Activated CD4-positive, CD25-positive, alpha-beta regulatory T cell treated with anti-CD3 and anti-CD28 coated beads, Interleukin-2, amount 50 U/mL, for 16 hours (primary cell): ENCODE measurements at places on chromosomes 3 and 15.

DNA sequence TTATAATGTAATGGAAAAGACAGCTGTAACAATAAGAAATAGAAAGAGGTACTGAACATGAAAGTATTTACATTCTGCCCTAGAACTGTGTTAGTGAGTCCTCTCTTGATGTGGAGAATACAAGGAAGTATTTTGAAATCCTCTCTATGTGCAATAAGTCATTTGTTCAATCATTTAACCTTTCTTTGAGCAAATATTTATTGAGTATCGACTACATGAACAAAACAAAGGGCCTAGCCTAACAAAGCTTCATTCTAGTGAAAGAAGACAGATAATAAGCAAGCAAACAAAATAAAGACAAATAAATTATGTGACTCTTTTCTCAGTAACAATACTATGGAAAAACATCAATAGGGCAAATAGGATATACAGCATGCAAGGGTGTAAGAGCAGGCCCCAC is 354.9 kb upstream of the ATP11B start:
- no peak for DNase-seq

DNA sequence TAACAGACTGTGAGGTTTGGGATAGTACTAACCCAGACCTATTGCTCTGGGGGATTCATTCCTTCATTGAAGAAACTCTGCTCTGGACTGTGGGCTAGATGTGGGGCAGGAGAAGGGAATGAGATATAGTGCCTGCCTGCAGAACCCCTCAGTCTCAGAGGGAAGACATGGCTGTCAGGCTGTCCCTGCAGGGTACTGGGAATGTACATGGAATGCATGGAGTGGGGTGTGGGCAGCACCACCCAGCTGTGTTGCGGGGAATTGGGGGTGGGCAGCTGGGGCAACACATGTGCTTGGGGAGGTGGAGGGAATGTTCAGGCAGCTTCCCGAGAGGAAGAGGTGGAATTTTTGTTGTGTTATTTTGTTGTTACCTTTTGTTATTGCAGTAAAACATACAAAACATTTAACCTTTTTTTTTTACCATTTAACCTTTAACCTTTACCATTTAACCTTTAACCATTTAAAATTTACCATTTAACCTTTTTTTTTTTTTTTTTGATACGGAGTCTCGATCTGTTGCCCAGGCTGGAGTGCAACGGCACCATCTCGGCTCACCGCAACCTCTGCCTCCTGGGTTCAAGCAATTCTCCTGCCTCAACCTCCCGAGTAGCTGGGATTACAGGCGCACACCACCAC is 7.3 kb downstream of the PAQR5 start:
- DNase-seq = no peak

- DNase-seq = no peak
Measured at GRCh38 chr15:65777053-65777452, 15.0 kb downstream of the DENND4A start.

- no peak for DNase-seq
Measured at GRCh38 chr15:63500265-63501250, 3.8 kb upstream of the USP3 start.

DNA sequence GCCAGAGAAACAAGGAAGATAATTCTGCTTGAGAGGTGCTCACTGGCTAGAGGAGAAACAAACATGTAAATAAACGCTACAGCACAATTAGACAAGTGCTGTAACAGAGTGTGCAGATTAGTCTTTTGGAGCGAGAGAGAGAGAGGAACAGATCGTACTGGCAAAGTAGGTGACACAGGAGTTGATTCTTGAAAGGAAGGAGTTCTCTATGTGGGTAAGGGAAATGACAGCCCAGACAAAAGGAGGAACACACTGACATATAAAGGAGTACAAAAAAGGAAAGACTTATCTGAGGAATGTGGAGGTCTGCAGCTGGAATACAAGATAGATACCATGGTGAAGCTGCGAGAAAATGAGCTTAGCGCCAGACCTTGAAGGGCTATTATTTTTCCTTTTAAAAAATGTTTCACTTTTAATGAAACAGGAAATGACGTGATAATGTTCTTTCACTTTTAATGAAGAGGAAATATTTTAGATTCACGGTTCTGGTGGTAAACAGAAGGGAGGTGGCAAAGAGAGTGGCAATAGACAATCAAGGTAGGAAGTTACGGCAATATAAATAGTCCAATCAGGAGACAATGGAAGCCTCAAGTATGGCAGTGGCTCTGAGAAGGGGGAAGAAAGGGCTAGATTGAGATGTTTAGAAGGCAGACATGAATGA is 202.9 kb downstream of the VPS13C start:
- no peak for DNase-seq

DNA sequence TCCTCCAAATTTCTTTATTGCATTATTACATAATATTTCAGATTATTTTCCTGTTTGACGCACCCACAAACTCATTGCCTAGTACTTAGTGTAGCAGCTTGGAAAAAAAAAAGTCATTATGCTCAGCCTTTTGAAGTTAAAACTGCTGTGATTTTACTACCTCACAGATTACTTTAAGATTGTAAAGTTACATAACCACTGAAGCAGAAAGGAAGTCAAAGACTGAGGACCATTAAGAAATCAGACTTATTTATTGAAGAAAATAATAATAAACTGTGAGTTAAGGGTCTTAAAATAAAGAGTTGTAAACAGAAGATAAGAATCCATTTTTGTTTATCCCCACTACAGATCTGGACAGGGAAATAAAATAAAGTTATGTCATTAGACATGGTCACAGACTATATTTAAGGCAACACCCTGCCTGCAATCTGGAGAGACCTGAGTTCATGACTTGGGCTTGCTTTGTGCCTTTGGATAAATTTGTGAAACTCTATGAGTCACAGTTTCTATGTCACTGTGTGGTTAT is 212.1 kb upstream of the ROBO2 start:
- no peak for DNase-seq

- DNase-seq = no peak
Measured at GRCh38 chr3:72287956-72288355, 503.0 kb upstream of the PROK2 start.

GRCh38 chr15:86735247-86736040 is 655.8 kb downstream of the AGBL1 start:
- DNase-seq = no peak

- DNase-seq = no peak
Measured at GRCh38 chr3:64067506-64068346, 44.4 kb upstream of the PSMD6 start.

- no peak for DNase-seq
Measured at GRCh38 chr3:162015856-162016255, 519.2 kb downstream of the OTOL1 start.

DNA sequence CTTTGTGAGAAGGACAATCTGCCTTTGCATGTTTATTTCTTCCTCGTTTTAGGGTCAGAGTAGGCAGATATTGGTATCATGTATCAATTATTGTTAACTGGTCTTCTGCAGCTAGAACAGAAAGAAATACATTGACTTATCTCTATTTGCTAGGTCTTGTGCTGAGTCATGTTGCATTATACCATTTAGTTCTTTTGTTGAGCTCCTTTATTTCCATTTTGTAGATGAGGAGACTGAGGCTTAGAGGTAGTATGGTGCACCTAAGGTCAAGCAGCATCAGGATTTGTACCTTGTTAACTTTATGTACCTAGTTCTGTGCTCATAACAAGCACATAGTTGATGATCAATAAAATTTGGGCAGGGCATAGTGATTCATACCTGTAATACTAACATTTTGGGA is 182.6 kb downstream of the ITPR1 start:
- DNase-seq = no peak

DNA sequence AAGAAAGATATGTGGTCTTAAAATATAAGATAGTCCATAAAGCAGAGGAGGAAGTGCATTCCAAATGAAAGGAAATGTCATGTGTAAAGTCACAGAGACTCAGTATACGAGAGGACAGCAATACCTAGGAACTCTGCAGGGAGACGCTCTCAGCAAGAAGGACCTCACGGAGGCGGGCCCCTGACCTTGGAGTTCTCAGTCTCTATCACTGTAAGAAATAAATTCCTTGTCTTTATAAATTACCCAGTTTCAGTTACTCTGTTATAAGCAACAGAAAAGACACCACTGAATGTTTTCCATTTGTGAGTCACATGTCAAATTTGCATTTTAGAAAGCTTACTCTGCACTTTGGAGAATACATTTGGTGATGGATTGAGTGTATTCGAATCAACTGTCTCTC is 140.6 kb downstream of the GBE1 start:
- DNase-seq = no peak

DNA sequence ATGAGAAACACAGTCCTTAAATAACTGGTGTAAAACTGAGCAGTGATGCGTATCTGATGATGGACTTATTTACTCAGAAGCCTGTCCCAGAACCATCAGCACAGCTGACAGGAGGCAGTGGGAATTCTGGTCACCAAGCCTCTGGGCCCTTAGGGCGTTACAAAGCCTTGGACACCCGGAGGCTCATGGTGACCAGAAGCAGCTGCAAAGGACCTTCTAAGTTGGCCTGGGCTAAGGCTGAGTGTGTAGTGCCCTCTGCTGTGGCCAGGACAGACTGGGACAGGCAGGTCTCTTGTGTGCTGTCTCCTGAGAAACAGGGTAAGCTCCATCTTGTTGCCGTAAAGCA is 168.9 kb downstream of the ATP10A start:
- no peak for DNase-seq

GRCh38 chr3:19103510-19103909 is 44.8 kb upstream of the KCNH8 start:
- DNase-seq = no peak

- DNase-seq = no peak
Measured at GRCh38 chr15:36313736-36314280, 265.6 kb upstream of the CDIN1 start.

GRCh38 chr3:51974277-51974962 is 444 bp upstream of the ABHD14A start:
- DNase-seq = no peak

GRCh38 chr3:89232155-89232554 is 124.7 kb downstream of the EPHA3 start:
- no peak for DNase-seq

- DNase-seq = no peak
Measured at GRCh38 chr3:23193831-23194230, 9.3 kb upstream of the UBE2E2 start.

DNA sequence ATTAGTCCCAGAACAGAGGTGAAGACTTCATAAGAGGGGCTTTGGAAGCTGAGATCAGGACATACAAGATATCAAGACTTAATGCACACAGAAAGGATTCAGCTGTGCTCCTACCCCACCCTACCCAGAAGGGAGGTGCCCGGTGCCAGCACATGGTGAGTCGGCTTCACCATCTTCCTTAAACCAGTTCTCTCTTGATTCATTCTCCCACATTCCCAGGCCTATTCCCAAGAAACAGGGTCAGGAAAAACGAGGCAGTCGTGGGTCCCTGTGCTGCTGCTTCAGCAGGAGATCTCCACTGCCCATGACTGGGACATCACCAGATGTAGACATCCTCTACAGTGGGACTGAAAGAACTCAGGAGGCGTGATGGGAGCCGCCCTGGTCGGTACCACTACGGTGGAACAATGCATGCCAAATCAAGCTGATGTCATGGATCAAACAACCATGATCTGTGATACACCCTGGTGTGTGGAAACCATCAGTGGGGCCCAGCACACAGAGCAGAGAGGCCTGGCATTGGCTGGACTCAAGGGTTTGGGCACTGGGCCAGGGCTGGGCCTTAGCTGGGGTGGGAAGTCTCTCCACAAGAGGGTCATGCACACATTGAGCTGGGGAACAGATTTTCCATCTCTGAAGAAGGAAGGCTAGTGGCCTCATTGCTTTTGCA is 41.9 kb downstream of the CCDC12 start:
- no peak for DNase-seq

GRCh38 chr15:90576711-90577389 is 47.1 kb downstream of the CRTC3 start:
- DNase-seq = no peak

GRCh38 chr15:51731549-51732267 is 5.7 kb downstream of the LYSMD2 start:
- DNase-seq = no peak

GRCh38 chr15:72147418-72147817 is 29.2 kb downstream of the SENP8 start:
- no peak for DNase-seq

GRCh38 chr3:1087066-1087560 is 5.7 kb upstream of the CNTN6 start:
- DNase-seq = no peak

- no peak for DNase-seq
Measured at GRCh38 chr3:51969841-51970240, 2.6 kb upstream of the PCBP4 start.

DNA sequence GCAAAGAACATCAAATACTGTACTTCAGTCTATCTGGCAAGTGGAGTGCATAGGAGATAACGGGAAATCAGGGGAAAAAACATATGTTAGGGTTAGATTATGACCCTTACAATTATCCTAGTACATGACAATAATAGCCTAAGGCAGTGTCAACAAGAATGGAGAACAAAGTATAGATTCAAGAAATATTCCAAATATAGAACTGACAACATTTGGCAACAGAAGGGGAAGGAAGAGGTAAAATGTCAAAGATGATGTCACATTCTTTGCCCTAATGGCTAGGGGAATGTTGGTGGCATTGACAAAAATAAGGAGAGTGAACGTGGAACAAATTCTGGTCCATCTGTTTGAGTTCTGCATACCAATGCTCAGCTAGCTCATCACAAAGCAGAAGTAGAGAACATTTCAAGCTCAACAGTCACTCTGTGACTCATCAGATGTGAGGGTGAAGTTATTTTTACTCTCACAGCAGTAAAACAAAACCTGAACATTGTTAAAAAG is 15.5 kb upstream of the ATP8B4 start:
- no peak for DNase-seq

DNA sequence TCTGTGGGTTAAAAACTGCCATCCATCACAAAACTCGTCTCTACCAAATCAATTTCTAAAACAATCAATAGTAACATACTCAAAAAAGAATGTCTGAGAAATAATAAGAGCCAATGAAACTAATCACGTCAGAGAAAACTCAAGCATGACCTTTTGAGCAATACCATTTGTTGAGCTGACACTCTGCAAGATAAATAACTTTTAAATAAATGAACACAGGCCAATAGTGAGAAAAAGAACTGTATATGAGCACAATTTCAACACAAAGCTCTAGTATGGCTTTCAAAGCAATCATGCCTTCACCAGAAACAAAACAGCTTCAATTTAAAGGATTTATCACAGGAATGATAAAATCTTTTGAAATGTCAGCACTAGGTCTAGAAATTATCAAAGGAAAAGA is 249.2 kb upstream of the SETMAR start:
- DNase-seq = no peak

GRCh38 chr3:184347321-184348056 is 10.1 kb downstream of the FAM131A start:
- DNase-seq = no peak
